ENCODE measurements at places on chromosomes 2 and 18.

DNA sequence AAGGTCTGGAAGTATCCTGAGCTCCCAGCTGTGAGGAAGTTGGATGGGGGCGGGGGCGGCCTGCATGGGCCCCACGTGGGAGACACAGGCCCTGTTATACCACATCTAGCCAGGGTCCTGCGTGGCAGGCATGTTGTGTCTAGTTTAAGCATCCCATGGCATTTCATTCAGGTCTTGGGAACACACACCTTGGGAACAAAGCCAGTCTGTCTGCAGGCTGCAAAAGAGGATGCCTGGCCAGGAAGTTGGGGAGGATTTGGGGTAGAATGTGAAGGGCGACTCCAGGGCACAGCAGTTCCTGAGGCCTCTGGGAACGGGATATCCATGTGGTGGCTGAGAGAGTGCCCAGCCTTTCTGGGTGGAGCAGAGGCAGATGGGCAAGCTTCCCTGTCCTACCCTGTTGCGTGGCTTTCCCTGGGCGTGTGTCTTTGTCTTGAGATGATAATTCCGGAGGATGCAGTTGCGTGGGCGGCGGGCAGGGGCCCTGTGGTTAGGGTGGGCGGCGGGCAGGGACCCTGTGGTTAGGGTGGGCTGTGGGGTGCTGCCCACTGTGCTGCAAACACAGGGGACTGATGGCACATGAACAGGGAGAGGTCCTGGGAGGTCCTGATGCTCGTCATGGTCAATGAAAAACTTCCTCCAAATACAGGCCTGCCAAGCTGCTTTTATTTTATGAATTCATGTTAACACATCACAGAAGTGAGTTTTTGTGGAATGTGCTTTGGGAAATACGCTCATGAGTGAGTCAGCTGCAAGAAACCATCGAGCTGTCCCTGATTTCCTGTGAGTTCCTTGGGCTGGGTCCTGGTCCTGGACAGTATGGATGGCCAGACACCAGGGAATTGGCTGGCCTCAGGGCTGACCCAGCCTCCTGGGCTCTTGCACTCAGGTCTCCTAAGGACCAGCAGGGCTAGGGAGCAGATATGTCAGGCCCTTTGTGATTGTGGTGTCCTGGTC is 90.0 kb upstream of the HS6ST1 start:
- no peak for DNase-seq

DNA sequence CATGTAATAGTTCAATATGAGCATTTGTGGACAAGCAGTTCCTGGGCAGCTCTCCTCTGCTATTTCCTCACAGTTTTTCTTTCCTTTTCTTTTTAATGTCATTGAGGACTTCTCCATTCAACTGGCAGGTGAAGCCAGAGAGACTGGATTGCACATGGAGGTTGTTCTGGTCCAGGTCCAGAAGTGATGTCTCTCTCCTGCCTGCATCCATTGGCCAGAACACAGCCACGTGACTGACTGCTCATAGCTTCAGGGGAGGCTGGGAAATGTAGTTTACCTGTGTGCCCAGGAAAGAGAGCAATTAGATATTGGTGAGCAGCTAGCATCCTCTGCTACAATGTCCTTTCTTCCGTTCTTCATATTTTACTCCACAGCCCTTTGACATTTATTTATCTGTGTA is 20.2 kb upstream of the ADAM23 start:
- DNase-seq = no peak

DNA sequence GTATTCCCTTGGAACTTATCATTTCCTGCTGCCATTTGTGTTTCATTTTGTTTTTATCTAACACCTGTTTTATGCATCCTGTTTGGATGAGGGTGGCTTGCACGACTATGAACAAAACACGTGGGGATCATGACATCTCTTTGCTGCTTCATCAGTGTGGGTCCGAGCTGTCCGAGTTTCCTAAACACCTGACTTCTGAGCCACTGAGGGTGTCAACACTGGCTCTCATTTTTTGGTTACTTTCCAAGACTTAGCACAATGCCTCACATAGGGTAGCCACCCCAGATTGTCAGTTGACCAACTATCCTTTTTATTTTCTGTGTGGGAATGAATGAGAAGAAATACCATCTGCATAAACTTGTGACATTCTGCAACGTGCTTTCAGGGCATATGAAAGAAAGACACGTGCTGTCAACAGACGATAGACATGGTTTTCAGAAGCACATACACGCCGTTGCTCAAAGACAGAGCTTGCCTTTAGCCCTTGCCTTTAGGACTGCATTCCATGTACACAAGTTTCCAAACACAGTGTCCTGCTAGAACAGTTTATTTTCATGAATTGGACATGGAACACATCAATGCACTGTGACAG is 166.7 kb downstream of the MYT1L start:
- DNase-seq = no peak

- no peak for DNase-seq
These were observed 28.2 kb upstream of the ZEB2 start for GRCh38 chr2:144548088-144548487.

DNA sequence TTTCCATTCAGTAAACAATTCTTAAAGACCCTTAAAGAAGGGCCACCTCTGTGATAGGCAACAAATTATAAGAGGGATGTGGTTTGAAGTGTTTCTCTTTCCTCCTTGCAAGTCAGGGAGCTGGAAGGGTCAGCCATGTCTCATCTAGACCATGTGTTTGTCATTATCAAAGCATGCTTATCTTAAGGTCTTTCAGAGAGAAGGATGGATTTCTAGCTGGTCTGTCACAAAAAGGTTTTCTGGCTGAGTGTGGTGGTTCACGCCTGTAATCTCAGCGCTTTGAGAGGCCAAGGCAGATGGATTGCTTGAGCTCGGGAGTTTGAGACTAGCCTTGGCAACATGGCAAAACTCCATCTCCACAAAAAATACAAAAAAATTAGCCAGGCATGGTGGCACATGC is 59.2 kb upstream of the PEX13 start:
- no peak for DNase-seq

GRCh38 chr18:73826098-73826497 is 321.5 kb downstream of the FBXO15 start:
- DNase-seq = no peak

DNA sequence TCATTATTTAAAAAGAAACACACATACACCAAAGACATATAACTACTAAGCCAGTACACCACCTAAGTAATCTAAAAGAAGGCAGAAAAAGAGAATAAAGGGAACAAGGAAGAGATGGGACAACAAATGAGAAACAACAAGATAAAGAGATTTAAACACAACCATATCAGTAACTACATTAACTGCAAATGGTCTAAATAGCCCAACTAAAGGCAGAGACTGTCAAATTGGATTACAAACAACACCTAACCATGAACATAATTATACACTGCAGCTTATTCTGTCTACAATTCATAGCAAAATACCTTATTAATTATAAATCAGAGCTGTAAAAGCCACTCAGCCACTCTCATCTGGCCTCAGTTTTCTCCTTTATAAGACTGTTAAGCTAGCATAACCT is 15.0 kb downstream of the PPP4R1 start:
- no peak for DNase-seq

DNA sequence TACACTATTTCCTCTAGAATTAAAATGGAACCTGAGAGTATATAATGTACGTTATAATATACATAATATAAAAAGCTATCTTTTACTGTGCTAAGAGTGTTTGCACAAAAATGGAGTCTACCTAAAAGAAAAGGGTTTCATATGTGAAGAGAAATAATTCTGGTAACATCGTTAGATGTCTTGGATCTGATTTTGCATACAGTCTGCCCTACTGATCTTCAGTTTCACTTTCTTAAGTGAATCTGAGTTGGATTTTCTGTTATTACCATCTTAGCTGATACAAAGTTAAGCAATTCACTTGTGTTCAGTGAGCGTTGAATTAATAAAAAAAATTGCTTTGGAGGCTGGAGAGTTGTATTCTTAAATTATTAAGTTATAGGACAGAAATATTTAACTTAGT is 502.1 kb upstream of the TMEFF2 start:
- no peak for DNase-seq

- no peak for DNase-seq
These were observed 53.1 kb upstream of the BBS5 start for GRCh38 chr2:169426069-169426663.

DNA sequence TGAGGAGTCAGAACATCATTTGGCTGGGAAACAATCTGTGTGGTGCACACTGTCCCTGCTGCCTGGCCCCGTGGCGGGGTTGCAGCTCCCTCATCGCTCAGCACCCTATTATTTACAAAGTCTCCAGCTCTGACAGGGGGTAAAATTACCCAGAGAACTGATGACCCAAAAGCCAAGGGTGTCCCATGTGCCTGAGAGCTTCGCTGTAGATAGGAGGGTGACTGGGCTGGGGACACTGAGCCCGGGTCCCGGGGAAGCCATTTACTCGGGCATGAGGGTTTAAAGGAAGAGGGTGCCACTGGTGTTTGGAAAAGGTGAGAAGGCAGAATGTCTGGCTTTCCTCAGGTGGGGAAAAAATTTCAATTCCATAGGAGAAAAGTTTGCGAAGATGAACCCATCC is 48.2 kb upstream of the EML6 start:
- no peak for DNase-seq

GRCh38 chr18:46344416-46345180 is 240.4 kb downstream of the HAUS1 start:
- no peak for DNase-seq

GRCh38 chr2:191001032-191001431 is 12.9 kb downstream of the STAT1 start:
- no peak for DNase-seq
